Dermis blood vessel endothelial cell (primary cell): ENCODE measurements at places on chromosomes 16 and 17. TPM values are rescaled to one million over a fixed set of nuclear protein-coding genes. Genes with fewer than 3 reads are reported as not detected.

Gene NEUROD2
- total RNA-seq: not detected in 2 replicates

Gene CHST4
- total RNA-seq: not detected in 2 replicates

Gene TP53
- total RNA-seq: 36.1 and 69.7 TPM in 2 replicates

Gene TM4SF5
- total RNA-seq: not detected in 2 replicates

Gene SHCBP1
- total RNA-seq: 9.7 and 41.9 TPM in 2 replicates

Gene PPY
- not detected in 2 replicates for total RNA-seq

Gene KCNH4
- under 0.01 and 0.05 TPM in 2 replicates for total RNA-seq

Gene TK1
- 98.7 and 170 TPM in 2 replicates for total RNA-seq

Gene SLC22A31
- 0.23 TPM in 1 of 2 replicates, not detected in the other for total RNA-seq

GRCh38 chr16:53559270-53559951, 56.4 kb upstream of the AKTIP start:
- DNase-seq: no peak

- peak; percentile 47 for DNase-seq
Measured at GRCh38 chr17:81035521-81036196, 708 bp downstream of the BAIAP2 start.

GRCh38 chr17:78384479-78385175, 6.2 kb downstream of the PGS1 start:
- DNase-seq: no peak

DNA sequence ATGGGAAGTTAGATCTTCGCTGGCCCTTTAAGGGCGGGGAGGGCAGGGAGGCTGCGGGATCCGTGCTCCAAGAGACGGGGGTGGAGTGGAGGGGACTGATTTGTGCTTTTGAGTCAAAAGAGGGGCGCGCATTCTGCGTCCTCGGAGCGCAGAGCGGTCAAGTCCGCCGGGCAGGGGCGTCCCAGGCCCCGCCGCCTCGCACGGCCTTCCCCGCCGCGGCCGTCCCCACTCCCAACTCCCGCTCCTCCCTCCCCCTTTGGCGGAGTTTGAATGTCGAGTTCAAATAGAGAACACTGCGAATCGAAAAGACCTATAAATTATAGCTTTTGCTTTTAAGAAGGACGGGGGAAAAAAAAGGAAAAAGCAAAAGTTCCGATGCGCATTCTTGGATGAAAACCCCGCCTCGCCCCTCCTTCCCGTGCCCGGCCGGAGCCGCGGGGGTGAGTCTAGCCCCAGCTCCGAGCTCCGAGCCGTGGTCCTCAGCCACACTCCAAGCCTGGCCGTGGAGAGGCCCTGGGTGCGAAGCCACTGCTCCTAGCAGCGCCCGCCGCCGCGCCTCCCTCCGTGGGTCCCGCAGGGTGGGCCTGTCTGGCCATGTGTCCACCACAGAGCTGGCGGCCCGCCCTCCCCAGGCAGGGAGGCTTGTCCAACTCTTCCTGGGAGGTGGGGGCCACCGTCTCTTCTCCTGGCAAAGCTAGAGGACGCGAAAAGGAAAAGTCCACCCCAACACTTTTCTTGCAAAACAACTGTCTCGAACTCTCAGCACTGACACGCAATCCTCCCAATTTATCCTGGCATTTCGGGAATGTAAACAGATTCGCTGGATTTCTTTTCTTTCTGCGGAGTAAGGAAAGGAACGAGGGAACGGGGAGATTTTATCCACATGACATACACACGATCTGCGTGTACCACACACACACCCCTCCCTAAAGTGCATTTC, 3.6 kb downstream of the CBX8 start:
- no peak for DNase-seq

DNA sequence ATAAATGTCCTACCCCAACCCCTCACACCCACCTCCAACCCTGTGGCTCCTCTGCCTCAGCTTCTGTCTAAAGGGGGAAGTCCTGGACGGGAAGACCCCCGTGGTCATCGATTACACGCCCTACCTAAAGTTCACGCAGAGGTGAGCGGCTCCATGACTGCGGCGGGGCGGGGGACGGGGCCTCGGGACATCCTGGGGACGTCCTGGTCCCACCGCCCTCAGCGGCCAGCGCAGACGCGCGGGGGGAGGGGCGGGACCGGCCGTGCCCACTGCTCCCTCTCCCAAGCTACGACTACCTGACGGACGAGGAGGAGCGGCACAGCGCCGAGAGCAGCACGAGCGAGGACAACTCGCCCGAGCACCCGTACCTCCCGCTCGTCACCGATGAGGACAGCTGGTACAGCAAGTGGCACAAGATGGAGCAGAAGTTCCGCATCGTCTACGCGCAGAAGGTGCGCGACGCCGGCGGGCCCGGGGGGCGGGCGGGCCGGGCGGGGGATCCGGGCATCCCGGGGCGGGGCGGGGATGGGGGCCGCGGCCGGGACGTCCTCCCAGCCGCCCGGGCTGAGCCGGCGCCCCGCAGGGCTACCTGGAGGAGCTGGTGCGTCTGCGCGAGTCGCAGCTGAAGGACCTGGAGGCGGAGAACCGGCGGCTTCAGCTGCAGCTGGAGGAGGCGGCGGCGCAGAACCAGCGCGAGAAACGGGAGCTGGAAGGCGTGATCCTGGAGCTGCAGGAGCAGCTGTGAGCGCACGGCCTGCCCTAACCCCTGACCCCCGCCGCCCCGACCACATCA, 6.7 kb downstream of the RUNDC3A start:
- DNase-seq: peak; percentile 44

DNA sequence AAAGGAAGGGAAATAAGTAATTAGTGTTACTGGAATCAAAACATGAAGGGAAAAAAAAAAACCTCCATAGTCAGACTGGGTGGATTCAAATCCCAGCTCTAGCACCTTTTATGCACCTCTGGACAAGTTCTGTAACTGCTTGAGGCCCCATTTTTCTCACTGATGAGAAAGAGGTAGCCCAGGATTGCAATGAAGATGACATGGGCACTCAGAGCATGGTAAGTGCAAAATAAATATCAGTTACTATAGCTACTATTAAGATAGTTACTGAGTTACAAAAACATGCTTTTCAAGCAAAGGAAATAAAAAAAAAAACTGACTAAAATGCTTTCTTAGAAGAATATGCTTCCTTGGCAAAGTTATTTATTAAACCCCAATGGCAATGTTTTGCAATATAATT, 58.8 kb downstream of the CEP95 start:
- no peak for DNase-seq

DNA sequence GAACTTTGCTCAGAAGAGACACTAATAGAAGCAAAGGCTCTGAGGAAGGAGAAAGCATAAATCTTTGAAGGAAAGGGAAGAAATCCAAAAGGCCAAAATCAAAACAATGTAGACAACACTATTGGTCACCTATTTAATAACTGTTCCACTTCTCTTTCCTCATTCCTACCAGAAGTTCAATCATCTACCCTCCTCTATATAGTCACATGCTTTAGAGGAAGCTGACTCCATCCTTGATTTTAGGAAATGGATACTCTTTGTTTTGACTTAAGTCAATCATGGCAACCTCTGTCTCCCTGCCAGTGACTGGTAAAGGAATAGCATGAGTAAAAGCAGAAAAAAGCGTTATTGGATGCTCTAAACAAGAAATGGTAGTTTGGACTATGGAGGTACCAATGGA, 7.3 kb downstream of the BRIP1 start:
- DNase-seq: no peak

DNA sequence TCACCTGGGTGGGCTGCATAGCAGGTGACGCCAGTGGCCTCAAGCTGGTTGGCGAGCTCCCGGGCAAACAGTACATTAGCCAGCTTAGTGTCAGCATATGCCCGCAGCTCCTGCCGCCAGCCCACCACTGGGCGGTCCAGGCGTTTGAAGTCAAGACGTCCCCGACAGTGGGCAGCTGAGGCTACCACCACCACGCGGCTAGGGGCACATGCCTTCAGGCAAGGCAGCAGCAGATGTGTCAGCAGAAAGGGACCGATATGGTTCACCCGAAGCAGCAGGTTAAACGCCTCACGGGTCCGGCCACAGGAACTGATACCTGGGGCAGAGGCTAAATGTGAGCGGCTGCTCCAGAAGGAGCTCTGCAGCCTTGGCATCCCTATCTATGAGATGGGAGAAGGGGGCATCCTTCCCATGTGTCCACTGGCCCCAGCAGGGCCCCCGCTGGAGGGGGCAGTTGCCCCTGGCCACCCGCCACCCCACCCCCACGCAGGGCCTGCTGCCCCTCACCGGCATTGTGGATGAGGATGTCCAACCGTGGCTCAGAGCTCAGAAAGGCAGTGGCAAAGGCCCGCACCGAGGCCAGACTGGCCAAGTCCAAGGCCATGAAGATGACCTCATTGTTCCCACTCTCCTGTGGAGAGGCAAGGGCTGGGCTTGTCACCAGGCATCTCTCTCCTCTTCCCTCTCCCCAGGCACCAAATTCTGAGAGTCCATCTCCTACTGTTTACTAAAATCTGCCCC, 1.7 kb downstream of the DHRS13 start:
- no peak for DNase-seq

GRCh38 chr16:49854188-49854795, 1.6 kb downstream of the ZNF423 start:
- peak; percentile 45 for DNase-seq

DNA sequence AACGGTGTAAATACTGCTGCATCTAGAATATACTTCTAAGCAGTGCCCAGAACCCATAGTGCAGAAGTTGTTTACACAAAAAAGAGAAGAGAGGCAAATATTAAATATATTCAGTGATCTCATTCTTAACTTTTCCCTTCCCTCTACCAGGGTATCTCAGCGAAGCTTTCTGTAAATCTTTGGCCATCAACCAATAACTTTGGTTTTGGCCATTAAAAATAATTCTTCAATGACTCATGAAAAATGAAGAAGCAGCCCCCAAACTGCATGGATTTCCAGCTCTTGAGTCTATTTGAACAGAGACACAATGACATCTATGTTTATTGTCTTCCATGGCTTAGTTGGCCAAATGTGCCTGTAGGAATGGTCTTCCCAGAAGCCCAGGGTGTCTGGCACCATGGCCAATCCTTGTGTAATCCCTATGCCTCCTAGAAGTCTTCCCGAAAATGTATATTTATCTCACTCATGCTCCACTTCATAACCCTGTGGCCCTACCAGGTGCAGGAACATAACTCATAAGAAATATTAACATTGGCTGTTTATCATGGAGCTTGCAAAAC, 646.6 kb downstream of the TOX3 start:
- DNase-seq: no peak

- no peak for DNase-seq
Measured at GRCh38 chr16:12315330-12316136, 339.0 kb downstream of the SNX29 start.

DNA sequence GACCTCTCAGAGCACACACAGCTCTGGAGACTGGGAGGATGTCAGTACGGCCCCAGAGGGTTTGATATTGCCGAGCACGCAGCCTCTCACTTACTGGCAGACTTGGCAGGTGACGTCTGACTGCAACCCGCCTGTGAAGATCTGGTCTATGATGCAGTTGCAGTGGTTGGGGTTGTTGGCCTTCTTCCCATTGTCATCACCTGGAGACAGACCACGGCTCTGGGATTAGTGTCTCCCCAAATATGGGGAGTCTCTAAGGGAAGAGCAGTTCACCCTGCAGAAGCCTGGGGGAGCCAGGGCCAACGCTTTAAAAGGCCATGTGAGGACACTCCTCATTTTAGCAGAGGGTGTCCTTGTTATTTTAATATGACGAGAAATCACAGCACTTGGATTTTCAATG, 30.1 kb downstream of the USP22 start:
- DNase-seq: no peak

DNA sequence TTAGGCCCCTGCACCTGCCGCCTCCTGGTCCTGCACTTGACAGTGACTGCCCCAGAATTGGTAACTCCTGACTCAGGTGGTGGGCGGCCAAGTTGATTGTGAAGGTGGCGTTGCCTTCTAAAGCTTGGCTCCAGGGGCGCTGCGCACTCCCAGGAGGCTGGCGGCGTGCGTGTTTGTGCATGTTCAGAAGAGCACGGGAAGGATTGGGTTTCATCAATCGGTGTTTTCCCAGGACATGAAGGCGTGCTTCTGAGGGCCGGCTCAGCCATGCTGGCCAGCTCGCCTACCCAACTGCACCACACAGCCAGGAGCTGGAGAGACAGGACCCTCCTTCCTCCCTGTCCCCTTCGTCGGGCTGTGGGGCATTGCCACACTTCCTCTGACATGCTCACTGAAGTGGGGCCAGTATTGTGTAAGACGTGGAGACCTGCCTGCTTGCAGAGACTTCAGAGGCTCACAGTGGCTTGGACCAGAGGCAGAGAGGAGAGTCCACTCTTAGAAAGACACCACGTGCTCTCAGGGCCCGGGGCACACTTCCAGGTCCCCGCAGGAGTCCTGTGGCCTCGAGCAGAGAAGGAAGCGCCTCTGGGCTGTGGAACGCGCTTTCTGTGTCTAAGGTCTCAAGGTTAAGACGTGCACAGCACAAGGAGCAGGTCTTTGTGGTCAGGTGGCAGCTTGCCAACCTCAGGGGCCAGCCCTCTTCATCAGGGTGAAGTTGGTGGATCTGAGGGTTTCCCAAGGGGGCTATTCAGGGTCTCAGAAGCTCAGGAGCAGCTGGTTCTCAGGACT, 2.8 kb downstream of the RAB40C start:
- no peak for DNase-seq

GRCh38 chr16:53071748-53072301, 17.0 kb downstream of the CHD9 start:
- DNase-seq: peak; percentile 78

GRCh38 chr16:84604477-84605013, 13.3 kb downstream of the COTL1 start:
- DNase-seq: no peak
